ENCODE measurements at places on chromosomes 2 and 18.

DNA sequence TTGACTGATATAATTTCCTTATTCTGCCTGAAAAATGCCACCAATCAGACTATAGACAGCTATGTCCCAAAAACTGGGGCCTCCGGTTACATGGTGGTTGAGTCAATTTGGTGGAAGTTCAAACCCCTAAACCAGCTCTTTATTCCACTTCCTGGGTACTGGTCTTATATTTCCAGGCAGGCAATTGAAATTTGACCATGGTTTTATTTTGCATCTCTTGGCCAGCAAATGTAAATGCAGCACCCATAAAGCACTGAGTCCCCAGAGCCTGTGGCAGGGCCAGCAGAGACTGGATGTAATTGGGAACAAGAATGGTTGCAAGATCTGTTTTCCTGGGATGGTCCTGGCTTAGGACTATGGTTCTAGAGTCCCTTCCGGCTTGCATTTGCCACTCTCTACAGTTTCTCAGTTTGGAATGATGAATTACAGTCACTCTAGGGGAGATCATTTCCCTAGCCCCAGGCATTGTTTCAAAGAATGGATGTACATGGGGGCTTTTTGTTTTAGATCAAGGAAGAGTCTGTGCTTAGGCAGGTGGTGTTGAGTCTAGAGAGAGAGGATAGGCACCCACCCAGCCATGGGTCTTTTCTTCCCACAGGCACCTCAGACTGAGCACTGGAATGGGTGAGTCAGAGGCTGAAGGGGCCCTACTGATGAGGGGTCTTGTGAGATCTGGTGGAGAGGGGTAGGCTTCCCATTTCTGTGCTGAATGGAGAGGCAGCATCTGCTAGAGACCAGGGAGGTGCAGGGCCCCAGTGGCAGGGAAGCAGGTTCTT lies 108.4 kb upstream of the CDC42EP3 start:
- DNase-seq, result no peak

- no peak for DNase-seq
Measured at GRCh38 chr2:144409241-144409640, 110.7 kb downstream of the ZEB2 start.

GRCh38 chr2:232269867-232270266 lies 108.7 kb upstream of the ALPP start:
- no peak for DNase-seq

- DNase-seq, result no peak
Measured at GRCh38 chr2:223247136-223247535, 195.1 kb downstream of the KCNE4 start.

DNA sequence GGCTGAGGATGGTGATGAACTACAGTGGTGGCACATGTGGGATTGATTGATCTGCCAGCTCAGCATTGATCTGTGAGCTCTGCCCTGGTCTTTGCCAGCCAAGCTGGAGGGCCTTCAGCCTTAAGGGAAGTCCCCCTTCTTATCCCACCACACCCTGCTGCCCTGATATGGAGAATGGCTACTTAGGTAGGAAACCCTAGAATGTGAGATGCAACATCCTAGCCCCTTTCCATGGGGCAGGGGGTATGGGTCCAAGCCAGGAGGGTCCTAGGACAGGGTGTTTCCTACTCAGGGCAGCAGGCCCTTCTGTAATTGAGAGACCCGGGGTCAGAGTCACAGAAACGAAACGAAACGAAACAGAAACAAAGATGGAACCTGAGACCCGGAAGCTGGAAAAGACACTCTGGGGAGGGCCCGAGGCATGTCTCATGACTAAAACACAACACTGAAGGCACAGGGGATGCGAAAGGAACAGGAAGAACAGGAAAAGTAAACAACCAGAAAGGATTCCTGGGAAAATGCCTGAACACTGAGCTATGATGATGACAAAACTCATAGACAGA lies 16.9 kb upstream of the SULT1C2 start:
- DNase-seq, result no peak

All from stimulated activated CD4-positive, alpha-beta T cell treated with anti-CD3 and anti-CD28 coated beads, Interleukin-1b, Interleukin-23, amount 100 ng/mL, for 1 hour (primary cell).